T-helper 22 cell (primary cell): ENCODE measurements at places on chromosomes 6 and 20.

DNA sequence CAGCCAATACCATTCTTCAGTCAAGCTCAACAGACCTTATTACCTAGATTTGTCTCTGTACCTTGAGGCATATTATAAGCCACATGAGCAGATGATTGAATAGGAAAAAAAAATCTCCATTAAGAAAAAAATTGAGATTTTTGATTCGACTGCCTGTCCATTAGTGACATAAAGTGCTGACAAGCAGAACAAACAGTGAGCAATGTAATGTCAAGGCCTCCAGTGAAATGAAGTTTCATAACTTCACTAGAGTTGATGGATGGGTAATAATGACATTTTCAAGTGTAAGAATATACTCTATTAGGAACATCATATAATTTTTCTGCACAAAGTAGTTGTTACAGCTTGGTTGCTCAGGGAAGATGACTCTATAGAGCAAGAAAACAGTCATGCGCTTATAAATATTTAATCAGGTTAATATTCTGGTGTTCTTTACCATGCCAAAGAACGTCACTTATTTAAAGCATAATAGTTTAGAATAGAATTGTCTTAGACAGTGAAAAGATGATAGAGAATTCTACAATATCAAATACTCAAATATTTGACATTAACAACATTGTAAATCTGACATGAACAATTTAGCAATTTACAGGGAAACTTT lies 783.7 kb downstream of the EPHA7 start:
- no peak for DNase-seq

GRCh38 chr20:50418890-50419642 lies 91.1 kb upstream of the PTPN1 start:
- DNase-seq: no peak

GRCh38 chr6:33623895-33624381 lies 2.8 kb downstream of the ITPR3 start:
- no peak for DNase-seq

DNA sequence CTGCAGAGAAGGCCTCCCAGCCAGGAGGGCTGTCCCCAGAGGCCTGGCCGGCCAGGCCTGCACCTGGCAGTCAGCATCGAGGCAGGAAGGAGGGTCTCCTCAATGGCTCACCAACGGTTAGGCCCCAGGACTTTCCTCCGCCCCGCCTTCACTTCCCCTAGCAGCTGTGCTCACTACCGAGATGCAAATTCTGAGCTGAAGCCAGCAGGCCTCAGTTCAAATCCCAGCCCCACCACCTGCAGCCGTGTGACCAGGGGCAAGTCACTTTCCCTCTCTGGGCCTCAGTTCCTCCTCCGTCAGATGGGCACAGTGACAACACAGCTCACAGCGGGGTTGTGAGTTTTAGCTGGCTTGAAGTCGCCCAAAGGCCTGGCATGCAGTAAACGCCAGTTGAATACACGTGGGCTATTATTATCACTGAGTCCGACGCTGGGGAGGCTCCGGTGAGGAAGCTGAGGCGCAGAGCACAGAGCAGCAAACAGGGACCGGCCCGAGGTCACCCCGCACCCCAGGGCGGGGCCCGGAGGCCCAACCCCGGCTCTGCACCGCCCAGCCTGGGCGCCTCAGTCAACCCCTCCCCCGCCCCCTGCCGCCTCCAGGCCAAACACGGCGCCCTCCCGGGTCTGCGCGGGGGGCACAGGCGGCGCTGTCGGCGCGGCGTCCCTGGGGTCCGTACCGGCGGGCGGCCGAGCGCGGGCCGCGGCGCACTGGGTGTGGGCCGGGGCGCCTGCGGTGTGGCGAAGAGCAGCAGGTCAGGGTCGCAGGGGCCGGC lies 671 bp downstream of the E2F1 start:
- DNase-seq: peak; percentile 44

DNA sequence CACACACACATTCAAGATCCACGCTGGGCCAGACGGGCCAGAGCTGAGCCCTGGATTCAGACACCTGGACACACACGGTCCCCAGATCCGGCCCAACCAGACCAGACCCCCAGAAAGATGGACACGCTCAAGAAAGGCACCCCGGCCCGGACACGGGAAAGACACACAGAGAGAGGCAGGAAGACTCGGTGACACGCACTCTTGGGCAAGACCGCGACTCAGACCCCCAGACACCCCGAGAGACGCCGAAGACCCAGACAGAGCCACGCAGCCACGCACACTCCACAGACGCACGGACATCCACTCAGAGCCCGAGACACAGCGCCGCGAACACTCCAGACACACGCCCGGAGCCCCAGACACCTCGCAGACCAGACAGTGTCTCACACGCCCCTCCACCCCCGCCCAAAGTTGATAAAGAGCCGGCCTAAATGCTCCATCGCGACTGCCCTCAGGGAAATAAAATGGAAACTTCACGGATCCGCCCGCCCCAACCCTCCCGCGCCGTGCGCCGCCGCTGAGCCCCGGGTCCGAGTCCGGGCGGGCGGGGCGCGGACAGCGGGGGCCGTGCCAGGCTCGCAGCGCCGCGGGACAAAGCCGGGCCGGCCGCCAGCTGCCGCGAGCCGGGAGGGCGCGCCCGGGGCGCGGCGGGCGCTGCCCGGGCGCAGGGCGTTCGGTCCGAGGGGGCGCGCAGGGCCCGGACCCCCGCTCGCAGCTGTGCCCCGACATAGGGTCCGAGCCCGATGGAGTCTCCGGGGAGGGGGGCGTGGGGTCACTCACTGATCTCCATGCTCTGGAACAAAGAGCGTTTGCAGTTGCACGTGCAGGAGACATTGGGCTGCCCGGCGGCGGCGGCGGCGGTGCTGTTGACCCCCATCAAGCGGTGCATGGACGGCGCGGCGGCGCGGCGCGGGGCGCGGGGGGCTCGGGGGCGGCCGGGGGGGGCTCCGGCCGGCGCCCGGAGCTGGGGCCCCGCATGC lies 831 bp downstream of the PMEPA1 start:
- peak; percentile 18 for DNase-seq

GRCh38 chr20:50450881-50451752 lies 59.1 kb upstream of the PTPN1 start:
- no peak for DNase-seq

- no peak for DNase-seq
These were observed 399.9 kb upstream of the HSF2 start for GRCh38 chr6:121999456-122000065.

DNA sequence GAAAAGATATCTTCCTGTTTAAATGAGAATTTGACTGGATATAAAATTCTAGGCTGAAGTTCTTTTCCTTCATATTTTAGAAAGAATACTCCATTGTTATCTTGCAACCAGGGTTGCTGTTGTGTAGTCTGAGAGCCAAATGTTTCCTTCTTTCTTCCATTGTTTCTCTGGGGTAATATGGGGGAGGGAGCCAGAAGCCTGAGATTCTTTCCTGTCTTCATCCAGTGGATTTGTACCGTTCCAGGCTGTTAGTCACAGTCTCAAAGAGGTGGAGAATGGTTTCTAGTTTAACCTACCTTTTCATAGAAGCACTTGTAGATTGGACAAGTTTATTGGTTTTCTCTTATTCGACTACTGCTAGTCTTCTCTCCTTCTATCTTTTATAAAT lies 6.1 kb upstream of the ULBP3 start:
- no peak for DNase-seq

DNA sequence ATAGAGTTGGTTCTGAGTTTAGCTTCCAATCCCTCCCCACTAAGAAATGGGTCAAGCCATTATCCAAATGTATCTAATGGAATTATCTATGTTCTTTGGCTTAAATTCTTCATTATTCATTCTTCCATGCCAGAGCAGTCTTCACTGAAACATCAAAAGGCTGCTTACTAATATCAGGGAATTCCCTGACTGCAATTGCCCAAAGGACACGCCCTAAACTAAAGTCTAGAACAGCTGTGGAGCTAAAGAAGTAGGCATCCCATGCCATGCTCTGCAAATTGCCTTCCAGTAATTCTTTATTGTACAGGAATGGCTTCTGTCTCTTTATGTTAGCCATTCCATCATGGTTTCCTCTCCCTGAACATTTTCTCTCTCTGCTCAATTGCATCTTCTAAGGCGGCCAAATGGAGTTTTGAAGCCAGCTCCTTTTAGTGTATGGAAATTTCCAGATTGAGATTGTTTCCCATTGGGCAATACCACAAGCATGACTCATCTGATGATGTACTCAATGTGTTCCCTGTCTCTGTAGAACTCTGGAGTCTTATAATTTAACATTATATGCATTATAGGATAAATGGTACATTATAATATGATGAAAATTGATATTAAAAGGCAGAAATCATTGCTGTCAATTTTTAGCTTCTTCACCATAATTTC lies 28.8 kb upstream of the TSHZ2 start:
- DNase-seq: no peak

DNA sequence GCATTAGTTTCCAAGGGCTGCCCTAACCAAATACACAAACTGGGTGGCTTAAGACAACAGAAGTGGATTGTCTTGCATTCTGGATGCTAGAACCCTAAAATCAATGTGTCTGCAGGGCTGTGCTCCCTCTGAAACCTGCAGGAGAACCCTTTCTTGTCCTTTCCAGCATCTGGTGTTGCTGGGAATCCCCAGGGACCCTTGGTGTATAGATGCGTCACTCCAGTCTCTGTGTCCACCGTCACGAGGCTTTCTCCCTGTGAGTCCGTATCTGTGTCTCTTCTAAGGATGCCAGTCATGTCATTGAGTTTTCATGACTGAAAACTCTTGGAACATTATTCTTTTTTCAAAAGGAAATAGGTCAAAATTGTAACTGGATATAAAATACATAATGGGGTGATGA lies 142.9 kb downstream of the RNASET2 start:
- no peak for DNase-seq

DNA sequence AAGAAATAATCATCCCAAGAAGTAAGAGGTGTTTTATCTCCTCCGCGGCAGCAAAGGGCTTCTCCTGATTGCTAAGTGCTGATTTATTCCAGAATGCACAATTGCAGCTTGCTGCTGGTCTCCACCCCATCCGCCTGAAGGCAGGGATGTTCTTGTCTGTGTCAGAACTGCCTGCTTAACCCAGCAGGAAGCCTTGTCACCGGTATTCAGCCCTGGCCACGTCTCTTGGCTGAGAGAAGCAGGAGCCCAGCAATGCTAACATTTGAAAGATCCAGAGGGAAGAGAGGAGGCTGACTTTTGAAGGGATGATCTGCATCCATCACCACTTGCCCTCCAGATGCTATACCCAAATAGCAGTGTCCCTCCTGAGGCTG lies 4.2 kb downstream of the SCML4 start:
- no peak for DNase-seq

DNA sequence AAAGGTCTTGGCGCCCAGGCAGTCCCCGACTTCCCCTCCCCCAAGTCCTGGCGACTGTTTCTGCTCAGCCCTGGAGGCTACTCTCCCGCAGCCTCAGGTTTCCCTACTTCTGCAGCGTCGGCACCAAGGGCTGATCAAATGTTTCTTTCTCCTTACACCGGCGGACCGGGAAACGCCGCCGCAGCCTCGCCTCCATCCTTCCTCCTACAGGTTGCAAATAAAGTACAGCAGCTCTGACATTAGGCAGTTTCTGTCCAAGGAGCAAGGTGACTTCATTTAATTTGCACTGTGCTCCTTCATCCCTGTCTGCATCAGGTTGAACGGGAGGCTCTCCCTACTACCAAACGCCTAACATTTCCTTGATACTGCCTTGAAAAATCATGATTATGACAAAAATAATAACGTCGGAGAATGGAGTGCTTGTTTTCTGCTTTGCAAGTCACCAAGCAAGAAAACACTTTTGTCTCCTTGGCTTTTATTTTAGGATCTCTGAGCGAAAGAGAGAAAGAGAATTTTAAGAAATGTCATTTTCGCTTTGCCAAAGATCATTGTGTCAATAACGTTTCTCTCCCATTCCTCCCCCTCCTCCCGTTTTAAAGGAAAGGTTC lies 1.0 kb downstream of the CLIC5 start:
- no peak for DNase-seq

DNA sequence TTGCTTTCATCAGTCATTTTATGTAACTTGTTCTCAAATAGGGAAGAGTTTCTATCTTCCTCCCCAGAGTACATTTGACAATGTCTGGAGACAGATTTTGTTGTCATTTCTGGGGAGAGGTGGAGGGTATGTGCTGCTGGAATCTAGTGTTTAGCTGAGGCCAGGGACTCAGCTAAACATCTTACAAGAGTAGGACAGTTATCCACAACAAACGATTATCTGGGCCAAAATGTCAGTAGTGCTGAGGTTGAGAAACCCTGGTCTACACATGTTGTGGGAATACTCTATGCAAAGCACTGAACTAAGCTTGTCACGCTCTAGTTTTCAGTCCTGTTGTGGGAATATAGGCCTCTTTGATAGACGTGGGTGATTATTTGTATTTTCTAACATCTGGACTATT lies 171.4 kb downstream of the CD109 start:
- DNase-seq: no peak

GRCh38 chr6:166341464-166341863 lies 881 bp downstream of the SFT2D1 start:
- DNase-seq: no peak

GRCh38 chr6:142945446-142946180 lies 637 bp upstream of the HIVEP2 start:
- peak; percentile 61 for DNase-seq

DNA sequence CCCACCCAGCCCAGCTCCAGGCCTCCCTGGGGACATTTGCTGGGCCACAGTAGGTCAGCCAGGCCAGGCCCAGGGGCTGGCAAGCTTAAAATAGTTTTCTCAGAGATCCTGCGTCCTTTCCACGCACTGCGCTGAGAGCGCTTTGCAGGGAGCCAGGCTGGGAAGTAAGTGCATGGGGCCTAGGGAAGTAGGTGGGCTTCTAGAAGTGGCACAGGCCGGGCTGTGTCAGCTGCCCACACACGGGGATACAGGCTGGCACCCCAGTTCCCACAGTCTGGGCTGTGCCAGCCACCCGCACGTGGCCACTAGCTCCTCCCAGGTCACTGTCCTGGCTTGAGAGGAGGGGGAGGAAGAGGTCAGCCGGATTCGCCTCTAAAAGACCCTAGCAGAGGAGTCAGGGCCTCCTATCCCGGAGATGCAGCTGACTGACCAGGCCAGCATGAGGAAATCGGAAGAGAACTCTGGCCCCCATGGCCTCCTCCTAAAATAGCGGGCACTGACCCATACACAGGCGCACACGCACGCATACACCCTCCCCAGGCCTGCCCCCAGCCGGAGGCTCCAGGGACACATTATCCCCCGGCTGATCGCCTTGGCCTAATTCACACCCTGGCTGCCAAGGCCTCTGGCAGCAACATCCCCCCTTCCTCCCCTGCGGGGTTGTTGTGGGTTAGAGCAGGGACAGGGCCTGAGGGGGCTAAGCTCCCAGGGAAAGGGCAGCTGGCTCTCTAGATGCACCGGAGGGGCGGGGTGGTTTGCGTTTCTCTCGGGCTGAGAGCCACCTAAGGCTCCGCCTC lies 5.4 kb downstream of the SLCO4A1 start:
- DNase-seq: no peak

- no peak for DNase-seq
These were observed 156.7 kb upstream of the THEMIS start for GRCh38 chr6:128057541-128057940.

DNA sequence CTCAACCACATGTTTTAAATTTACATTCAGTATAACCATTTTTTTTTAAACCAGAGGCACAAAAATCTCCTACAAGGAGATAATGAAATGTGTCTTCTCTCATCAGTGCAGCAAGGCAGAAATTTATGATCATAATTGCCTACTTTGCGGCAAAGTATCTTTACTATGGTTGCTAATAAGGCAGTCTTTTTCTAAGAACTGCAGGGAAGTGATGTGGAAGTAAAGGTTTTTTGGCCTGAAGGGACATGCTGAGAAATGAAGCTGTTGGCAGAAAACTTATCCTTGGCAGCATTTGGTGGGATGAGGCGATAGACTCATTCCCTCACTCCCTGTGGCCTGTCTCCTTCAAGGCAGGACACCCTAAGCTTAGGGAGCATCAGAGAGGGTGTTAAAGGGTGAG lies 48.7 kb downstream of the SCGN start:
- no peak for DNase-seq
